ENCODE measurements at places on chromosomes 1 and 21.

DNA sequence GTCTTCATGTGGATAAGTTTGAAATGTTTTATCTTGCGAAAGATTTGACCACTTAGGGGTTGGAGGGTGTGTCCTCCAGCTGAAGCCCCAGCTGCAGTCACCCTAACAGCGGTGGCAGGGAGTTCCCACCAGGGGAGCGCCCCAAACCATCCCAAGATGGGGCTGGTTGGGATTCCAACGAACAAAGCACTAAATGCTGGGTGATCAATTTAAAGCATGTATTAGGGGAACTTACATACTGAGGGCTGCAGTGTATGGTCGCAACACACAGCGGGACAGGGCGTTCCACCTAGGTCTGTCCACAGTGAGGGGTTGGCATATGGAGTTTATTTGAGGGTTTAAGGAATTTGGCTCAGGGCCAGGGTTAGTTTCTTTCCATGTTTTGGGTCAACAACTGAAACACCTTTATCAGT is 26.3 kb downstream of the SLC37A1 start:
- no peak for DNase-seq

GRCh38 chr1:8152731-8153702 is 126.9 kb upstream of the ERRFI1 start:
- DNase-seq: no peak

DNA sequence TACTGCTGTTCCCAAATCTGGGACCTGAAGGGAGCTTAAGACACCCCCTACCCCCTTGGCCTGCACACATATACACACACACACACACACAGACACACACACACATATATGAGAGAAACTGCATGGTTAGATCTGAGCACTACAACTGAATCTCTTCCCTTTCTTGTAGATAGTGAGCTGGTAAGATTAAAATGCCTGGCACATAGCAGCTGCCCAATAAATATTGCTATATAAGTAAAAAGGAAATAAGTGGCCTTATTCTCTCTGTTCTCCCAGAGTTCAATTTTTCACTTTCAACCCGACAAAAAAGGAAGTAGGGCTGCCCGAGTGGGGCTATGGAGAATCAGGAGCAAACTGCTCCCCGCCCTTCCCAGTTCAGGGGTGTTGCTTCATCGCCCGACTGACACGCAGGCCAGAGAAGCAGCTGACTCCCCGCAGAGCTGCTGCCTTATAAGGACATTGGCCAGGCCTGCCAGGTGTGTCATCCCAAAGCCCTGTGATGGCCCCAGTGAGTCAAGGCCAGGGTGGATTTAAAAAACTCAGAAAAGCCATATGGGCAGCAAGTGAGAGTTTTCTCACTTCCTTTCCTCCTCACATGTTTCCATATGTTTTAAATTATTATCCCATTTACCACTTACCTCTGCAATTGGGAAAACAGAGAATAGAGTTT is 106.5 kb upstream of the SLC44A3 start:
- peak; percentile 92 for DNase-seq

DNA sequence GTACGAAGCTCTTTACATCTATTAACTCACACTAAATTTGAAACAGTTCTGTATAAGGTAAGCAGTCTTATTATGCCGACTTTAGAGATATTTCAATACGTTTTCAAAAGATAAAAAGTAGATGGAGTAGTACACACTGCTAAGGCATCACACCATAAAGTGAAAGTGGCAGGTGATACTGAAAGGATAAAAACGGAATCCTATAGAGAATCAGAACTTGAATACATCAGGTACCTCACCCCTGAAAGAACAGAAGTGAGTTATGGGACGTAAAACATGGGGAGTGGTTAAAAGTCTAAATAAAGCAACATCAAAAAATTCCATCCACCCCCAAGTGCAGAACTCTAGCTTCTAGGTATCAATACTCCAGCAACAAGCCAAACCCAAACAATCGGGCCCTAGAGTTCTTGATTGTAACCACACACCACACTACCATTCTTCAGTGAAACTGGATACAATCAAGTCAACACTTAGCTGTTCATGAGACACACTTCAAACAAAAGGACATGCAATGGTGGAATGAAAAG is 142.6 kb downstream of the SMYD3 start:
- DNase-seq: no peak

DNA sequence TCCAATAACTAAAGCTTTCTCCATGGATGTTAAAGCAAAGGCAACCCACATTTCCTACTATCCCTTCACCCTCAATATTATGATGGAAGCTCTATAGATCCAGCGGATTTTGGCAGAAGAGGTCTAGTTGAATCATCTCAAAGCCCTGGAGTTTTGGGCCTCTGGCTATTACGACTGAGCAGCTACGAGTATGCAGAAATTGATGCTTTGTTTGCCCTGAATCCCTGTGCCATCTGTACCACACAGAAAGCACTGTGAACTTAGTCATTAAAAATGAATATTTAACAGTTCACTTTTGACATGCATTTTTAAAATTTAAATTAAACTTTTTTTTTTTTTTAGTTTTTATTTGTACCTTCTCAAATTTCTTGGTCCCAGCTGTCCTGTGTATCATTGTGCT is 705.4 kb upstream of the PTBP2 start:
- no peak for DNase-seq

- no peak for DNase-seq
These were observed 151.3 kb downstream of the ADGRL4 start for GRCh38 chr1:78855258-78855657.

GRCh38 chr21:42230636-42231035 is 11.7 kb downstream of the ABCG1 start:
- DNase-seq: no peak

DNA sequence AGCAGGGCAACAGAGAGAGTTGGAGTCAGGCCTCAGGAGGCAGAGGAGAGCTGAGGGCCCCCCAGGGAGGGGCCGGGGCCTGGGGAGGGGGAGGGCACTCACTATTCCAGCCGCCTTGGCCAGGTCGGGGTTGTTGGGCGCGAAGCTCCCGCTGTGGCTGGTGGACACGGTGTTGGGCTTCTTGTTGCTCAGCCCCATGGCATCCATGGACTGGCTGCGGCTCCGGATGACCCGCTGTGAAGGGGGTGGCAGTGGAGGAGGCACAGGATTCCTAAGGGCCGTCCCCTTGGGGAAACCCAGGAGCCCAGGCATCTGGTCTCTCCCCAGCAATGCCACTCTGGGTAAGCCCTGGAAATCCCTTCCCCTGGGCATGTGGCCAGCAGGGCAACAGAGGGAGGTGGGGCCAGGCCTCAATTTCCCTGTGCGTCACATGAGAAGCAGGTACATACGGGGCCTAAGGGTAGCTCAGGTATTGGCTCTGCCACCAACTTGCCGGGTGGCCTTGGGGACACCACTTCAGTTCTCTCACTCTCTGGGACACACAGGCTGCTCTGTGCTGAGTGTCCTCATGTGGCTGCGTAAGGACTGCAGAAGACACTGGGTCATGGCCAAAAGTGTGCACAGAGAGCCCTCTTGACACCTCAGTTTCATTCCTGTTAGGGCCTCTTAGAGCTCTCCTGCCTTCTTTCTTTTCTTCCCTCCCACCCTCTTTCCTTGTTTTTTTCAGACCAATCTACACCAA is 63.0 kb downstream of the RAP1GAP start:
- DNase-seq: no peak

- DNase-seq: no peak
These were observed 21.7 kb downstream of the RNF187 start for GRCh38 chr1:228508840-228509415.

GRCh38 chr1:79950511-79950910 is 944.0 kb upstream of the ADGRL4 start:
- no peak for DNase-seq

Data from fibroblast of skin of back (primary cell).